ENCODE measurements at places on chromosomes 4 and X. TPM values are rescaled to one million over a fixed set of nuclear protein-coding genes. Genes with fewer than 3 reads are reported as not detected.

DNA sequence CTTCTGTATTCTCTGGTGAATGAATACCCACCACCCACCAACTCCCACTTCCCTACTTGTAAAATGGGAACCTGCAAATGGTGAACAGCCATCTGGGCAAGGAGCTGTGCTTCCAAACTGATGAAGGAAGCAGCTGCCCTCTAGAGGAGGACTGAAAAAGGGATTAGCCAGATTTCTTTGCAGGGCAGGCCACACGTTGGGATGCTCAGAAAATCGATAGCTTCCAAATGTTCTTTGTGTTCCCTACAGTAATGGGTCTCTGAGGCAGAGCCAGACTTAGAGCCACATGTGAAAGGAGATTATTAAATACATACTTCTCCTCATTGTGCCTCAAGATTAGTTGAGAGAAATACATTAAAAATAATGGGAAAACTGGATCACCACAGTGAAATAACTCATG lies 39.3 kb upstream of the LPAR4 start:
- no peak for DNase-seq

- DNase-seq, result no peak
Measured at GRCh38 chr4:83132065-83132464, 17.5 kb upstream of the PLAC8 start.

GRCh38 chr4:102500352-102500695 lies 835 bp upstream of the NFKB1 start:
- DNase-seq, result peak; percentile 45

GRCh38 chr4:44532851-44533250 lies 84.2 kb upstream of the KCTD8 start:
- no peak for DNase-seq

GRCh38 chrX:129665916-129666644 lies 11.3 kb upstream of the APLN start:
- DNase-seq, result no peak

DNA sequence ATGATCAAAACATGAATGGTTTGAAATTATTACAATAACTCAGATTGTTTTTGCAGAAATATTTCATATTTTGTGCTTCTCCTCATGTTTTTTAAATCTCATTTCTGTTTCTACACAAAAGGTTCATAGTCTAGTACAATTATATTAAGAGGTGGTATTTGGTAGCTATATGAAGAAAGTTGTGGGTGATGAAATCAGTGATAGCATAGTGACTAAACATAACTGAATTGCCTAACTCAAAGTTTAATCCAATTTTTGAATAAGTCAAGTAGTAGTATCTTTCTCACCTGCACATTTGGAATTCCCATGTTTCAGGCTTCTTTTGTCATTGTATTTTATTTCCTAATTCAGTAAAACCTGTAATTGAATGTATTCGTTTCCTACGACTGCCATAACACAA lies 648.7 kb downstream of the GRID2 start:
- DNase-seq, result no peak

DNA sequence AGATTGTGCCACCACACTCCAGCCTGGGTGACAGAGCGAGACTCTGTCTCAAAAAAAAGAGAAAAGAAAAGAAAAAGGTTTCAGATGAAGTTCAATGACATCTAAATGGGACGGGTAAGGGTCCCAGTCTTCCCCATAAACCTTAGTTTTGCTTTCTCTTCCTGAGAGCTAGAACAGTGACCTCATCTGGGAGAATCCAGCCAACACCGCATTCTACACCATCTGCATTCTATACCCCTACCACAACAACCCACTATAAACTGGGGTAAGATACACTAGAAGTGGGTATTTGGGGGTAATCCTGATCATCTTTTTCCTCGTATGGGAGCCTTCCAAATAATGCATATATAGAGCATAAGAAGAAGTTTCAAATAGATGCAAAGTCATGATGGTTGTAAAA lies 18.2 kb downstream of the SLC25A43 start:
- DNase-seq, result no peak

- DNase-seq, result no peak
Measured at GRCh38 chr4:147496500-147496899, 15.6 kb downstream of the EDNRA start.

The CLCN4 gene
- total RNA-seq, result 0.19 TPM

The FAM9B gene
- not detected for total RNA-seq

DNA sequence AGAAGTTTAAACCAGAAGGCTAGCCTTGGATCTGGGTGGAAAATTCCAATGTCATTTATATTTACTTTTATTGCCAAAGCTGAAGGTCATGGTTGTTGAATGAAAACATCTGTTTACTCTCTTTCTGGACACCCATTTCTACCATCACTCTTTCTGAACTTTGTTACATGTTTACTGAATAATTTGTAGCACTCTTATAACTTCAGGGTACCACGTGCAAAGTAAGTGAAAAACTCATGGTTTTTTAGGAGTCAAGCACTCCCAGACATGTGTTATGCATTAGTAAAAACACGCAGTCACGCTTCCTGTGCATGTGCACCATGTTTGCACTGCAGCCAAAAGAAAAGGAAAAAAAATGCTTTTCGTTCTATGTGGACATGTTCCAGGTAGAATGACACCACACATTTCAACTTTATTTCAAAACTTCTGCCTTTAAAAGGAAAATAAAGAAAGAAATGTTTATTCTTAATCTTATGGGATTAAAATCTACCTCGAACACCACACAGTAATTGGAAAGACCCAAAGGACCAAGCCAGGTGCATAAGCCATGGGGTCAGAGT lies 31.4 kb upstream of the ADH1C start:
- DNase-seq, result no peak

The KLB gene
- total RNA-seq, result not detected

DNA sequence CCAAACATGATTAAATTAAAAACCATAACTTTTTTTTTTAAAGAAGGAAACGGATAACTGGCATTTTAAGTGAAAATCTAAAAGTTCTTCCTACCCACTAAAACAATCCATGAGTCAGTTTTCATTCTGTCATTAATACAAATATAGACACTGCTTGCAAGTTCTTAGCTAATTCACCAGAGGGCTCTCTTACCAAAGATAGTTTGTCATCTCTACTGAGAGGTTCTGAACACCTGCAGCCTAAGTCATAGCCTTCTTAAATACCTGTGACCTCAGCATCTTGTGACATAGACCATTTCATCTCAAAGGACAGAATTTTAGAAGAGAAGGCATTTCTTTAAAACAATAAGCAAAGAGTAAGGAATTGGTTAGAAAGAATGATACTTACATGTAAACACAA lies 65.3 kb upstream of the FAM120C start:
- no peak for DNase-seq

- no peak for DNase-seq
Measured at GRCh38 chrX:80216086-80216485, 201.5 kb downstream of the TBX22 start.

DNA sequence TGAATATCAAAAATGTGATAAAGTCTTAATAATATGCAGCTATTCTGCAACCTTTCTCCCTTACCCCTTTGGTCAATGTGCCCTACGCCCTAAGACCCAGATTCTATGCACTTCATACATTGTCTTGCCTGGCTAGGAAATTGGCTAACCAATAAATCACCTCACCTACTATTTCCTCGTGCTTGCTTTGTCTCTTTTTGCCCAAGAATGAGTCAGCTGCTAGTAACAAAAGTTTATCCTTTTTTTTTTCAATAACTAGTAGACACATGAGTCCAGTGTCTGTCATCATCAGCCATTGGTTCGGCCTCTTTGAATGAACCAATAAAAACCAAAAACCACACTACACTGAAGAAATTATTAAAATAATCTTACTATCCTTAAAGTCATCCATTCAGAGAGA lies 387.1 kb downstream of the PPP3CA start:
- no peak for DNase-seq

- DNase-seq, result no peak
Measured at GRCh38 chr4:152983774-152984411, 47.8 kb downstream of the FHDC1 start.

- DNase-seq, result no peak
Measured at GRCh38 chr4:112807083-112807482, 170.1 kb downstream of the LARP7 start.

The SPRY1 gene
- total RNA-seq, result 58.1 TPM

The GPR34 gene
- total RNA-seq, result 0.58 TPM

GRCh38 chrX:72620550-72621145 lies 48.0 kb upstream of the HDAC8 start:
- DNase-seq, result peak; percentile 62

DNA sequence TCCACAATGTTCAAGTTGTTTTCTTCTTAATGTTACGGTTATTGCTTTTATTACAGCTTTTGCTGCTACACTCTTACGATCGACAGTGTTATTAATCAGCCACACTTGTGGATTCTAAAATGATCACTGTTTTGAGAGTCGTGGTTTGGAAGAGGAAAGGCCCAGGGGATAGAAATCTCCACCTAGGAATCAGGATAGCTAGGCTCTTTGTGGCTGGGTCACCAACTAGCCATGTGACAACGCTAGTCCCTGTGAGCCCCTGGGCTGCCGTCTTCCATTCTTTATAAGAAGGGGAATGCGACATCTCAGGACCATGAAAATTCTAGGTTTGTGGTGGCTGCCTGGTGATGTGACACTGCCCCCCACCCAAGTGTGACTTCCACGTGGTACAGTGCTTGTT lies 380 bp downstream of the SLC34A2 start:
- DNase-seq, result no peak

DNA sequence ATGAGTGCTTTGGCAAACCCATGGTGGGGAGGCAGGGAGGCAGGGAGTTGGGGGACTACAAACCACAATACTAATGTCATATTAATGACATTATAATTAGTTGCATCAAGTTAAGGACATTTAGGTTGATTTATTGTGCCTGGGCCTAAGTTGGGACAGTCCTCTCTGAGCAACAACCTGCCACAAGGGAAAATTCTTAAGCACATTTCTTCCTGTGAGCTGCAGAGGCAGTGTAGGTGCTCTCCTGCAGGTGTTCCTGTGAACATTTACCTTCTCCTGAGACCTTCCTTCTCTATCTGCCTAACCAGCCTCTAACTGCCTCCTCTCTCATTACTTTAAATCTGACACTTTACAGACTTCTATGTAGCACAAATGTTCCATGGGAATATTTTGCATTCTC lies 1830.0 kb upstream of the AGA start:
- DNase-seq, result no peak

GRCh38 chr4:35695421-35695820 lies 548.9 kb downstream of the ARAP2 start:
- DNase-seq, result no peak

GRCh38 chrX:110748256-110748806 lies 47.3 kb downstream of the CHRDL1 start:
- DNase-seq, result no peak

DNA sequence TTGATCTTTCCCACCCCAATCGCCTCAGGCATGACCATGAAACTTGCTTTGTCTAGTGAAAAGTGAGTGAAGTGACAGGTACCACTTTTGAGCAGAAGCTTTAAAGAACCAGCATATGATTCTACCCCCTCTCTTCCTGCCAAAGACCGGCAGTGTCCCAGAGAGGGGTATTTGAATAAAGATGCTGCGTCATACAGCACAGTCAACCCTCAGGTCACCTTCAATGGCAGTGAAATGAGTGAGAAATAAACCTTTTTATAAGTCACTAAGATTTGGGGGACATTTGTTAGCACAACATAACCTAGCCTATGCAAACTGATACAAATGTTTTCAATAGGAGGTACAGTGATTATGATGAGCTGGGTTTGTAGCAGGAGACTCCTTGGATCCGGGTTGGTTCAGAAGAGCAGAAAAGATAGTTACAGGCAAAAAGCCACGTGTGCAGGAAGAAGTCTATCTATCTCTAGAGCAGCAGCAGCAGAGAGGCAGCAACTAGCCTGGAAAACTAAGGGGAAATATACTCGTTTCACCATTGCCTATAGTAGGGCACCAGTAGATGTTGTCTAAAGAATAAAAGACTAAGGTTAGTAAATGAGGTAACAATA lies 30.3 kb upstream of the SPRY1 start:
- DNase-seq, result no peak

The CDX4 gene
- total RNA-seq, result not detected

DNA sequence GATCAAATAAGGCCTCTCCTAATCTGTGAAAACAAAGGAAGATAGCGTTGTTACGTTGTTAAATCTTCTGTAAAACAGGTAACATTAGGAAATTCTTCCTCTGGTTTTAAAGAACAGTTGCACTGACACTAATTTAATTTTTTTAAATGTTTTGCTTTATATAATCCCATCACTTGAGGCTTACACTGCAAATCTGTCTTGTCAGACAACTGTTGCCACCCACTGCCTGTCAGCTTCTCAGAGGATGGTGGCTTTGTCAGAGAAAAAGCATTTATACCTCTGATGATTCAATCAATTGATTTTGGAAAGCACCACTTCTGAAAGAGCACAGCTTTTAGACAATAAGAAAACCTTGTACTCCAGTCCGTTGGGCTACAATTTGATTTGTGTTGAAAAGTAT lies 799.1 kb downstream of the FSTL5 start:
- no peak for DNase-seq

GRCh38 chrX:9072281-9072680 lies 38.4 kb upstream of the FAM9B start:
- DNase-seq, result no peak

GRCh38 chrX:115493015-115493414 lies 68.0 kb upstream of the PLS3 start:
- DNase-seq, result no peak

The LUZP4 gene
- not detected for total RNA-seq

The PRDM5 gene
- total RNA-seq, result 0.60 TPM

DNA sequence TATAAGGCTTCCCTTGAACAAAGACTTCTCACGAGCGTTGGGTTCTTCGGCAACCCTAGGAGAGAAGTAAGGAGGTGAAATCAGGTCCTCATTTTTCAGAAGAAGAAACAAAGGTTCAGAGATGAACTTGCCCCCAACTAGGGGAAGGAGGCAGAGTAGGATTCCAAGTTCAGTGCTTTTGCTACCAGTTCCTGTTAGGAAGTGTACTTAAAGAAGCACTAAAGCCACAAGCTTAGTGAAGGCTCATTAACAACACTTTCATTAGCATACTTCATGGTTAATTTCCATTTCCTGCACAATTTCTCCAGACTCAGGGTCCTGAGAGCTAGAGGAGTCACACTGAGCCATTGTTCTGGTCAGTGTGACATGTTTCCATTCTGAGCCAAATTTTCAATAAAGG lies 52.1 kb downstream of the VSIG4 start:
- no peak for DNase-seq

DNA sequence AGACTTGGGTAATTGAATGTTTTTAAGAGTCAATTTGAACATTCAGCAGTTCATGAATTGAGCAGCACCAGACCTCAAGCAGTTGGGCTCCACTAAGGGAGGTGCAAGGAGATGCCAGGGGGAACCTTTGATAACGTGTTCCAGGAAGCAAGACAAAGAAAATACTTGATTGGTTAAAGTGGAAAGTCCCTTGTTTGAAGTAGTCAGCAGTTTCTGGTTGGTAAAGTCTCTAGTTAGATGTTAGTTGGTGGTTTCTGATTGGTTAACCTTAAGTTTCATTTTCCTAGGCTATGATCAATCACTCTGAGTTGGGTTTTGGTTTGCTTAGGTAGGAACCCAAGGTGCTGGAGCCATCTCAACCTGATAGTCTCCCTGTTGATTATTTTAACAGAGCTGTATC lies 4.0 kb downstream of the HERC6 start:
- DNase-seq, result peak; percentile 71

The IL1RAPL2 gene
- total RNA-seq, result not detected

DNA sequence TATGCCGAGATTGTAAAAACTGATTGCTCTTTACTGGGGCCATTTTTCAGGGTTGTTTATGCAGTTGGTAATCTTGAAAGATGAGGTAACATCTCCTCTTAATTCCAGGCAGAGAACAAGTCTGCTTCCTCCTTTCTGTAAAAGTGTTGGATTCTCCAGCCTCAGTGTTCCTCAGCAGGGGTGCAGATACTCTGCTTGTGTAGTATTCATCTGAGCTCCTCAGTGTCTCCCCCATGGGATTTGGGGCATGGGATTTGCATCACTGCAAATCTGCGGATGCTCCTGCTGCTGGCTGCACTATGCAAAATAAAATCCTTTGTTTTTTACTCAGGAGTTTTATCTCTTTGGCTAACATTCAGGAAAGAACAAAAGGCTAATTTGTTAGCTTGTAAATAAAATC lies 104.9 kb upstream of the ATP8A1 start:
- DNase-seq, result no peak

All from activated T-cell treated with anti-CD3 and anti-CD28 coated beads, Interleukin-2, amount 50 U/mL, for 72 hours (primary cell).